HEK293T (cell line): ENCODE measurements at places on chromosomes 12 and 14.

DNA sequence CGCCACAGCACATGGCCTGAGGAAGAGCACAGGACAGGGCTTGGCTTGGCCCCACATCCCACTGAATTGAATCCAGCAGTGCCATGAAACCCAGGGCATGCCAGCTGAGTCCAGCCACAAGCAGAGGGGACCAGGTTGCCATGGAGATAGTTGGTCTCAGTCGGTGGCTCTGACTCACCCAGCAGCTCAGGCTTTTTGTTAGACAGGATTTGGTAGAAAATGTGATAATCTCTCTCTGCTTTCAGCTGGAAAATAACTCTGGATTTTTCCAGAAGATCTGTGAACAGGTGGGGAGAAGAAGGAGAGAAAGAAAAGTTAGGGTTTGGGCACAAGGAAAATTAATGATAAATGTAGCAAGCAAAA lies 4.8 kb downstream of the MYH7 start:
- DNase-seq, result no peak

- no peak for DNase-seq
These were observed 123.3 kb downstream of the KCNA5 start for GRCh38 chr12:5166976-5167375.

GRCh38 chr12:101172316-101172715 lies 37.7 kb downstream of the SLC5A8 start:
- DNase-seq, result peak; percentile 36

- DNase-seq, result no peak
These were observed 97.1 kb downstream of the ALG10 start for GRCh38 chr12:34119366-34119765.

GRCh38 chr14:51079085-51079484 lies 15.8 kb downstream of the TRIM9 start:
- DNase-seq, result no peak

DNA sequence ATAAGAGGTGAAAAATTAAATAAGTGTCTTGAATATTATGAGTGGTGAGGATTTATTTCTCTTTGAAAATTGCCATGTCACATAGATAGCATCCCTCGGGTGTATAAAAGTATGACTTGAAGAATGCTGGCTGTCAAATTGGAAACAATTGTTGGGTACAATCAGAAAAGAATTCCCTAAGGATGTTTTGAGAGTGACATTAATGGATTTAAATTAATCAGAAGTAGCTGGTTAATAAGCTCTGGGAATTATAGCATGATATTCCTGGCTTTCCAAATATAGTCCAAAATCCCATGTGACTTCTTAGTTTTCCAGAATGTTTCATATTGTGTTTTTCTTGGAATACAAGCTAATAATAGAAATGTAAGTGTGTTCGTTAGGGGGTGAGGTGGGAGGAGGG lies 196.5 kb downstream of the ANO4 start:
- DNase-seq, result no peak

GRCh38 chr12:42669553-42669952 lies 80.0 kb upstream of the PRICKLE1 start:
- no peak for DNase-seq

DNA sequence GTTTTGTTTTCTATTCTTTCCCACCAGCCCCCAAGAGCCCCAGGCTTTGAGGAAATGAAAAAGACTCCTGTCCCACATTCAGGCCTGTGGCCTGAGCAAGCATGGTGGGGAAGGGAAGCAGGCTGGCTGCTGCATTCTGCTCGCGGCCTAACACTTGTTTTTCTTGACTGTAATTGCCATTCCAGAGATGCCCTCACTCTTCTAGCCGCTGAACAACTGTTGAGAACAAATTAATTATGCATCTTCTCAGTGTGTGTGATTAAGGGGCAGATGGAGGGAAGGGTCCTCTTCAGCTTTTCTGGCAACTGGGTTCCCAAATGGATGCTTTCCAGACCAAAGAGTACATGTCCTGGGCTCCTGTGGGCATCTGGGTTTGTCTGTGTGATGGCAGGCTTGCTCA lies 43.3 kb downstream of the ADCK1 start:
- no peak for DNase-seq
